IMR-90 (cell line): ENCODE measurements at places on chromosomes 2 and 18. TPM values are rescaled to one million over a fixed set of nuclear protein-coding genes. Genes with fewer than 3 reads are reported as not detected.

- DNase-seq = peak; percentile 70
Observed at GRCh38 chr2:59301466-59302402, 1060.6 kb upstream of the FANCL start.

UGT1A3 gene
- total RNA-seq = not detected in 2 replicates

DNA sequence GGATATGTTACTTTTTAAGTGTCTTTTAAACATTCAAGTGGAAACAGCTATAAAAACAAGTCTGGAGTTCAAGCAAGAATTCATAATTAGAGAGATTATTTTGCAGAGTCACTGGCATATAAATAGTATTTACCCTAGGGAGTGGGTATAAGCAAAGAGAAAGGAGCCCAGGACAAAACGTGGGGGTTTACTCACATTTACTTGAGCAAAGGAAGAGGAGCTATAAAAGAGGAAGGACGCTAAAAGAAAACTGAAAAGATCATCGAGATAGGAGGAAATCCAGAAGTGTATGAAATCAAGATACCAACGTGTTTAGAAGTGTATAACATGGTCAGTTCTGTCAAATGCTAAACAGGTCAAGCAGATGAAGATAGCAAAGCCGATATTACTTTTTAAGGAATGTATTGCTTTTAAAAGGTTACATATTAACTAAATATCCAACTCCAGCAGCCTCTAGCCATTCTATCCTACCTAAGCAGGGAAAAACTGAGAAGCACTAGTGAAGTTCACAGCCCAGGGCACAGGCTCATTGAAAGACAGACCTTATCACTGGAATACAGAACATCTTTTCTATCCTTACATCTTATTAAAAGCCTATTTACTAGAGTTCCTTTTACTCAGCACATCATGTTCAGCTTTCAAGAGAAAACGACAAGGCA is 8.6 kb downstream of the KANSL1L start:
- DNase-seq = no peak

- no peak for DNase-seq
Observed at GRCh38 chr2:233498126-233498525, 68.5 kb downstream of the USP40 start.

GRCh38 chr2:231996797-231997540 is 35.5 kb downstream of the DIS3L2 start:
- DNase-seq = no peak

RPIA gene
- 4.1 and 4.7 TPM in 2 replicates for total RNA-seq

FOXD4L1 gene
- not detected in 2 replicates for total RNA-seq

DNA sequence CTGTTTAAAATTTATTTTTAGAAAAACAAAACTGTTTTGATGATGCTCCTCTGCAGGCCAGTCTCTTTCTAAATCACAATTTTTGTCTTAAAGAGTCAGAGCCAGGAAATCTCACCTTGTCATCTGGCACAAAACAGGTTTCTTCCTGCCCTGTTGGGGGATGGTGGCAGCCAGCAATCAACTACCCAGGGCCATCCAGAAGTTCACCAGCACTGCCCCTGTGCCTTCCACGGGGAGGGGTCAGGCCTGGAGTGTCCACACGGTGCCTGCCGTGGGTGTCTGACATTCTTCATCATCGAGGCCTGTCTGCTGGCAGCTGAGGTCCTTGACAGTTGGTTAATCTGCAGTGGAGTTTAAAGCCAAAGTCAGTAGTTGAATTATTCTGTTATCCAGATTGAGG is 40.0 kb upstream of the BMP10 start:
- no peak for DNase-seq

GRCh38 chr18:33114749-33115148 is 325.8 kb downstream of the CCDC178 start:
- DNase-seq = no peak

- peak; percentile 74 for DNase-seq
Observed at GRCh38 chr2:191245046-191245868, at the start of gene MYO1B. Gene MYO1B (plus strand): TSS chr2:191245404. CDS start chr2:191276896, 31,492 bp downstream.

DNA sequence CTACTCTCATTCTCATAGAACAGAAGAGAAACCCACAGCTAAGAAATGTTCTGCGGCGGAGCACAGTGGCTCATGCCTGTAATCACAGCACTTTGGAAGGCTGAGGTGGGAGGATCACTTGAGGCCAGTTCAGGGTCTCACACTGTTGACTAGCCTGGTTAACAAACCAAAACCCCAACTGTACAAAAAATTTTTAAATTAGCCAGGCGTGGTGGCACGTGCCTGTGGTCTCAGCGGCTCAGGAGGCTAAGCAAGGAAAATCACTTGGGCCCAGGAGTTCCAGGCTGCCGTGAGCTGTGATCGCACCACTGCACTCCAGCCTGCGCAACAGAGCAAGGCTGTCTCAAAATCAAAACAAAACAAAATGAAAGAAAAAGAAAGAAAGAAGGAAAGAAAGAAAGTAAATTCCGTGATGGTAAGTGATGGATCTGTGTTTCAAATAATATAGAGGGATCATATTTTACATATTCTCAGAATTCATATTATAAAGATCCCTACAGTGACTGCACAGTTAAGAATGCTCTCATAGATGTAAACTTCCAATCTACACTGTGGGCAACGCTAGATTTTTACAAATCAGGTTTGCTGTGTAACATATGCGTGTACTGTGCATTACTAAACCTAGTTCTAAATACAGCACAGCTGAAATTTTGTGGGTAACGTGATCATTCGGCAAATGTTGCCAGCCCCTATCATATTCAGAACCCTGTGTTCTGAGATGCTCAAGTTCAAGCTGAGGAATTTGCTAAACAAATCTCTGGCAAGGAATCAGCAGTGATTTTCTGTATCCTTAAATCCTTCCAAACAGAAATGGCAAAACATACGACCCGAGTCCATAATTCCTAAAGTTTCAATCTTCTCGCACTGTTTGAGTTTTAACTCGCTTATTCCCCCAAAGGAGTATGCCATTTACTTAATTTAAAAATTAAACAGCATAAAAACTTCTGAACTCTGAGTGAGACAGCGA is 1.2 kb upstream of the RAB12 start:
- peak; percentile 45 for DNase-seq

DNA sequence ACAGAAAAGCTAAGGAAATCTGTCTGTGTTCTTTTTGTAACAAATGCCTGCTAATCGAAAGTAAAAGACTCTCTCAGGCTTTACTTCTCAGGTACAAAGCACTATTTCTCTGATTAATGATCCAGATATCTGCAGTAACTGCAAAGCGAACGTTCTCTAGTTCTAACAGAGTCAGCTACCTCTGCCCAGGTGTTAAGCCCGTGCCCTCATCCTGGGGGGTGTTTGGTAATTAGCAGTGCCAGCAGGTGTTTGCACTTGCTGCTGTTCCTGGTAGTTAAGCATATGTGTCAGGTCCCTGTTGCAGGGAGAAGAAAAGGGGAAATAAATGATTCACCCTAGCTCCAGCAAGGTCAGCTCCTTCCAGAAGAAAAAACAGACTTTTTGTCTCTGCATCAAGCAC is 58.8 kb upstream of the CRIM1 start:
- no peak for DNase-seq

EN1 gene
- total RNA-seq = not detected in 2 replicates

DNA sequence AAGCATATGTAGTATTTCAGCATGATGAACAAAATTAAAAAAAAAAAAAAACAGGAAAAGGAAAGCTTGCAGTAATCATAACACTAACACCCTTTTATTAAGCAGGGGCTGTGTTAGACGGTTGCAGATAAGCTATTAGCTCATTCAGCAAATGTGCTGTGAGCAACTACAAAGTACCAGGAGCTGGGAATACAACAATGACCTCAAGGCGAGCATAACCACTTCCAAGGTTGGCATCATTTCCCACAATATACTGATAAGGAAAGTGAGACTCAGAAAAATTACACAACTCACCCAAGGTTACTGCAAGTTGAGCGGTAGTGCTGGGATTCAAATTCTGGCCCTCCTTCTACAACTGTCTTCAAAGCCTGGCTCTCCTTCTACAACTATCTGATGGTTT is 38.2 kb upstream of the ACTR3 start:
- peak; percentile 49 for DNase-seq

GAL3ST2 gene
- not detected in 2 replicates for total RNA-seq

DNA sequence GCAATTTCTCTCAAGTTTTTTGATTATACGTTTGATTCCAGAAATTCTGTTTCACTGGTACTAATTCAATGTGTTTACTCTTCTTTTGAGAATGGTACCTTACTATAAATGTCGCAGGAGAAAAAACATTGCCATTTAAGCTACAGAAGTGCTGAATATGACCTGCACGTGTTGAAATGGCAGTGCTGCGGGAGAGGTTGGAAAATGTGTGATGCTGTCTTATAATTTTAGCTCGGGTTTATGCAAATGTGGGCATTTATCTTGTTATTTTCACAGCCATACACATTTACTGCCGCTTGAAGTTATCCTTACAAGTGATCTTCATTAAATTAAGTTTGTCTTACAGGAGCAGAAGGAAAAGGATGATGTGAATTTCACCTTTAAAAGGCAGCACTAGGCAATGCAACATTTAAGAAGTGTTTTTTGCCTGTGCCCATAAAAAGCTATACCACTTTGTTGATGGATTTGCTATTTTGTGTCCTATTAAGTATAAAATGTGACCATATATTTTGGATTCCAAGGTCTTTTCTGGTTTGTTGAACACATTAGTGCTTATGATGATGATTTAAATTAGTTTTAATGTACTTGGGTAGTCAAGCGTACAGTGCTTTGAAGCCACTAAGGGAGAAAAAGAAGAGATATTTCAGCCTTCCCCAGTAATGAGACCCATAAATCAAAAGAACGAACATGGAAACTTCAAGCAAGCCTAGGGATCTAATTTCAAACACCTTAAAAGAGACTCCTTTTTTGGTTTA is 112.1 kb downstream of the LTBP1 start:
- no peak for DNase-seq

DNA sequence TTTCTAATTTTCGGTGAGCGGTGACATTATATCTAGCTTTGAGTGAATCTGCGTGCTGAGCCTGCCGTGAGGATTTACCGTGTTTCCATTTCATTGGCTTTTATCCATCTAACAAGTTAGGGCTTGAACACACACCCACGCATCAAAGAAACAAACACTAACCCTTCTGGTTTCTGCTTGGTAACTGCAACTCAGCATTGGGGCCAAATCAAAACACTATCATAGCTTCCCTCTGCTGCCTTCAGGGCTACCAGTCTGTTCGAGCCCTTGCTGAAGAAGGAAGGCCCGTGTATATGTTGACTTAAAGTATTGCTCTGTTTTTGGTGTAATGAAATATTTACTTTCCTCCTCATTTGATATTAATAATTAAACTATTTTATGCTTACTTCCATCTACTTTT is 227.2 kb downstream of the PHLPP1 start:
- no peak for DNase-seq

DNA sequence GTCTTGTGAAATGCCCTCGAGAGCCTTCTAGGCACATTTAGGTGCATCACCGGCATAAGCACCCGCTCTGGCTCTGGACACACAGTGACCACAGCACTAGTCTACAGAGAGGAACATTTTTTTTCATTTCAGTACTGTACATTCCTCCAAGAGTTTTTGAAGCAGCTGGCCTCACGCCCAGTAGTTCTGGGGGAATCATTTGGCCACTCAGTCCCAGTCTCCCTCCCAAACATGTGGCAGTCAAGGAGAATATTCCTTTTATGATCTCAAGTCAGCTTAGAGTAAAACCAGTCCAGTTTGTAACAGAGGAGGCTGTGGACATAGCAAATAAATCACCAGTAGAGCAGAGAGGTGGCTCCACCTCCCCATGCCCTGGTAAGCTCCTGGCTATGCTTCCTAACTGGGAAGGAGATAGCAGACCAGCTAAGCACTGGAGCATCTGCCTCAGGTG is 48.1 kb downstream of the KCNE4 start:
- peak; percentile 77 for DNase-seq

DNA sequence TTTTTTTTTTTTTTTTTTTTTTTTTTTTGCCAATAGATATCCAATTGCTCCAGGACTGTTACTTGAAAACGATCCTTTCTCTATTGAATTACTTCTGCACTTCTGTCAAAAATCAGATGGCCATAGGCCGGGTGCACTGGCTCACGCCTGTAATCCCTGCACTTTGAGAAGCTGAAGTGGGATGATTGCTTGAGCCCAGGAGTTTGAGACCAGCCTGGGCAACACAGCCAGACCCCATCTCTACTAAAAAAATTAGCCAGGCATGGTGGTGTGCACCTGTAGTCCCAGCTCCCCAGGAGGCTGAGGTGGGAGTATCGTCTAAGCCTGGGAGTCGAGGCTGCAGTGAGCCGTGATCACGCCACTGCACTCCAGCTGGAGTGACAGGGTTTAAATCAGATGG is 4.3 kb upstream of the CHCHD5 start:
- DNase-seq = no peak

SLC4A5 gene
- 0.18 TPM in 1 of 2 replicates, not detected in the other for total RNA-seq

DNA sequence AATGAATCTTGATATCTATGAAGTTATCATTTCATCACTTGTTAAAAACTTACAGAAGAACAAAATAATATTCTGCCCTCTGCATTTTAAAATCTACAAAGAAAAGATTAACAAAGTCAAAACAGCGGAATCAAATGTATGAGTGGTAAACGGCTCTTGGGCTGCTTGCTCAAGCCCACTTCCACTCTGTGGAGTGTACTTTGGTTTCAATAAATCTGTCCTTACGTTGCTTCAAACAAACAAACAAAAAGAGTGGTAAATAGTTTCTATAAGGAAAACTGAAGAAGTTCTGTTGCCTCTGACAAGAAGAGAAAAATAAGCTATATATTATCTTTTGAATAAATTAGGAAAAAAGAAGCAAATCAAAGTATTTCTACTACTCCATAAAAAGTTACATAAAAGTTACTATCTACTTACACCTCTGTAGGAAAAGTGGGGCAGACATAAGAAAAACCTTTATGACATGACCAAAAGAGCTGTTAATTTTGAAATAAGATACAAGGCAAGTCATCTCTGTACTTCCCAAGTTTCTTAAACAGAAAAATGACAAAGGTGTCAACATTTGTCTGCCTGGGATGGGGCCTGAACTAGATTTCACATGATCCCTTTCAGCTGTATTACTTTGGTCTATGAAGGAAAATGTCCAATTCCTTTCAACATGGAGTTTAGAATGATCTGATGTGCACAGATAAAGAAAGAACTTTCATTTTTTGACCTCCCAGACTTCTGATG is 56.5 kb downstream of the MGAT4A start:
- DNase-seq = no peak

DNA sequence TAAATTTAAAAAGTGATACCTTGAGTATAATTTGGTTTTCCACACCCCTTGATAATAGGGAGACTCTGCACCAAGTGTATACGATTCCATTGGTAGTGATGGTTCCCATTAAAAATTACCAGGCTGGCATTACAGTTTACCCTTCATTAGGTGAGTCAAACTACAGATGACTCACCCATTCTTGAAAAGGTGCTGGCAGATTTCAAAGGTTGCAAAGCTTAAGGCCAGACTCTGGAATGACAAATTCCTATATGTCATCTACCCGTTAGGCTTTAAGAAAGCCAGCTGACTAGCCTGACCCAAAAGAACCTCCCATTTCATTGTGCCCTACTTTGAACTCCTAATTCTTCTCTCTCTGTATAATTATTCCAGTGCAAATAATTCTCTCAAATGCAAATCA is 124.4 kb downstream of the LRRTM4 start:
- no peak for DNase-seq

GRCh38 chr18:11661430-11661829 is 27.6 kb upstream of the GNAL start:
- DNase-seq = no peak

SDC1 gene
- 22.0 and 23.6 TPM in 2 replicates for total RNA-seq

KCNF1 gene
- total RNA-seq = 0.54 and 0.56 TPM in 2 replicates
